ENCODE measurements at places on chromosomes 5 and 9.

GRCh38 chr9:114504341-114505186, 709 bp downstream of the WHRN start:
- DNase-seq, result peak; percentile 39

GRCh38 chr5:144598451-144599068, 427.9 kb downstream of the KCTD16 start:
- no peak for DNase-seq

DNA sequence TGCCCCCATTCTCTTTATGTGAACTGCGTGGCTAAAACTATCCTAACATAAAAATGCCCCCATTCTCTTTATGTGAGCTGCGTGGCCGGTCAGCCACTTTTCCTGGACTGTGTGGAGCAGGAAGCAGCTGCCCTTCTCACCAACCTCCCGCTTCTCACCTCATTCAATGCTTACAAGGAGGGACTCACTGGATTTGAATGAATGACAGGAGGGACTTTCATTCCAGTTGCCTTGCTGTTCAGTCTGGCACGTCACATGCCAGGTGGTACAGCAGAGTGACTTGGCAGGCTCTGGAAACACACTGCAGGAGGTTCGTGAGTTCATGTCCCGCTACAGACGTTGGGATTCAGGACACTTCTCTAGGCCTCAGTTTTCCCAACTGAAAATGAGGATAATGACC, 60.2 kb upstream of the NFIL3 start:
- DNase-seq, result no peak

DNA sequence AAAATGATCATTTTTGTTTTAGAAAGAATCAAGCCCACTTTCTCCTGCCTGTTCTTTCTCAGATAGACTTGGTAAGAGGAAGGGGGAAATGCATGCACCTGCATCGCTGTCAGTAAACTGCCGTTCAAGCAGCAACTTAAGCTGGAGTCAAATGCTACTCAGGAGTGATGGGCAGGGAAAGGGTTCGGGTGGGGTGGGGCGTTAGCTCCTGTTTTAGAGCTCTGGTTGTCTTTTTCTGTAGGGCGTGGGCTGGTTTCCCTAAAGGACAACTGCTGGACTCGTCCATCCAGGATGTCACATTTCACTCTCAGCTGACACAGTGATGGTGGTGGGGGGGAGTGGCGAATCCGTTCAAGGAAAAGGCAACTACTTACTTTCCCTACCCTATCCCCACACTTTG, 75.0 kb downstream of the NDFIP1 start:
- DNase-seq, result no peak

GRCh38 chr9:36731068-36731956, 158.6 kb downstream of the MELK start:
- no peak for DNase-seq

- peak; percentile 60 for DNase-seq
Measured at GRCh38 chr5:163503106-163504078, 2.0 kb upstream of the MAT2B start.

DNA sequence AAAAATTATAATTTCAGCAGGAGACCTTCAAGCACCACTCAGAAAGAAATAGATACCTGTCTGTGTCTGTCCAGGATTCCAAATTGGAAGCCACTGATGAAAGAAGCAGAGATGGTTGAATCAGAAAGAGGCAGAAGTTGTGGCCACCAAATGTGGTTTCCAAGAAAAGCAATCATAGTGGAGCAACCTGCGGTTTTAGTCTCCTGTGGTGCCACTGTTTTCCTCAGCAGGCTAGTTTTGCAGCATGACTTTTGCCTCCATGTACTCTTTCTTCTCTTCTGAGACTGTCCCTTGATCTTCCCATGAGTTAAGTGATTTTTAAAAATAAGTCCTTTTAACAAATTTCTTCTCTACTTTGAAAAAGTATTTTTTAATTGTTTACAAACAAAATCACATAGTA, 535.8 kb downstream of the CYLC2 start:
- no peak for DNase-seq

GRCh38 chr5:77282337-77283027, 72.0 kb downstream of the PDE8B start:
- DNase-seq, result no peak

GRCh38 chr5:106093134-106093533, 1577.6 kb downstream of the EFNA5 start:
- no peak for DNase-seq

DNA sequence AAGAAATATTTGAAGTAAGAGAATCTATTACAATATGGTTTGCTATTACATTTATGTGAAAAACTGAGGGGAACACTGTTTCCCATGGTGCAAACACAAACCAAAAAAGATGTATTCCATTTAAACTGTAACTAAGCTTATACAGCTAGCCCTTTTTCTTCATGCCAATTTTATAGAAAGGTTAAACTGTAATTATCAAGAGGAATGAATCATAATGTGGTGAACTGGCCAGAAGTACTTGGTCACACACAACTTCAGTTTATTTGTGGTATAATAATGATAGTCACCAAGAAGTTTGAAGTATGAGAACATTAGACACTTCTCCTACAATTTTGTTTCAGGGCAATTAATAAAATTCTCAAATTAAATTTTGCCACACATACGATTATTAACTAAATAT, 177.9 kb downstream of the XRCC4 start:
- DNase-seq, result no peak

- DNase-seq, result peak; percentile 82
Measured at GRCh38 chr5:139863855-139864558, 68.4 kb downstream of the PSD2 start.

GRCh38 chr5:39558541-39558940, 133.8 kb upstream of the DAB2 start:
- DNase-seq, result no peak

DNA sequence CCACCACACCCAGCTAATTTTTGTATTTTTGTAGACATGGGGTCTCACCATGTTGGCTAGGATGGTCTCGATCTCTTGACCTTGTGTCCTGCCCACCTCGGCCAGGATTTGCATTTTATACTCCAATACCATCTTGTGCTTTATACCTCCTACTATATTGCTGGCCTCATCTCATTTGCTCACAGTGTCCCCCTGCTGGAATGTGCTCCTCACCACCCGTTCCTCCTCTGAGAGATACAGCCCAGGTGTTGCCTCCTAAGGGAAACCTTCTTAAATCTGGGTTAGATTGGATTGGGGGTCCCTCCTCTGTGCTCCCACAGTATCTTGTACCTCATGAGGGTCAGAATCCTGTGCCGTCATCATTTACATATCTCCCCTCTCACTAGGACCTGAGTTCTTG, 131.7 kb downstream of the PAPPA start:
- no peak for DNase-seq

- DNase-seq, result peak; percentile 58
Measured at GRCh38 chr5:93621327-93621798, 38.3 kb downstream of the NR2F1 start.

- DNase-seq, result no peak
Measured at GRCh38 chr5:17187011-17187785, 30.2 kb upstream of the BASP1 start.

- DNase-seq, result peak; percentile 14
Measured at GRCh38 chr5:151448038-151448985, 909 bp downstream of the SLC36A1 start.

DNA sequence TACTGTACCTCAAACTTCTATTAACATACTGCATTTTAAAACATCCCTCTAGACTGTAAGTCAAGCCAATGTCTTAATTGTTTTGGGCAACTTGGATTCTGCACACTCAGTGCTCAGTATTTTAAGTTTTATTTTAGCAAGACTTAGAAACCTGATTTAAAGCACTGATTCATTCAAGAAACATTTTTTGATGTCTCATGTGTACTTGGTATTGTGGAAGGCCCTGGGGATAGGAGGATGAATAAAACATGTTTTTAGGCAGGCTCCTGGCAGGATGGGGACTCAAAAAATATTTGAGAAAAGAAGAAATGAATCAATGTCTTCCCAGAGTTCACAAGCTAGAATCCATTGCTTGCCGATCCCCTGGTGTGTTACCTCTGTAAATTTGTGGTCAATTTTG, 334.0 kb upstream of the PUM3 start:
- DNase-seq, result no peak

All from HEK293T (cell line).